ENCODE measurements at places on chromosomes 2 and 18. TPM values are rescaled to one million over a fixed set of nuclear protein-coding genes. Genes with fewer than 3 reads are reported as not detected.

L3MBTL4 gene
- 0.02 TPM for polyA plus RNA-seq

TMEM163 gene
- polyA plus RNA-seq, result not detected

BOLL gene
- polyA plus RNA-seq, result not detected

GBX2 gene
- polyA plus RNA-seq, result 0.03 TPM

KIF5C gene
- polyA plus RNA-seq, result 4.7 TPM

MOGAT1 gene
- not detected for polyA plus RNA-seq

COL3A1 gene
- 900 TPM for polyA plus RNA-seq

- DNase-seq, result no peak
These were observed 122.2 kb downstream of the QPCT start for GRCh38 chr2:37466533-37467222.

DNA sequence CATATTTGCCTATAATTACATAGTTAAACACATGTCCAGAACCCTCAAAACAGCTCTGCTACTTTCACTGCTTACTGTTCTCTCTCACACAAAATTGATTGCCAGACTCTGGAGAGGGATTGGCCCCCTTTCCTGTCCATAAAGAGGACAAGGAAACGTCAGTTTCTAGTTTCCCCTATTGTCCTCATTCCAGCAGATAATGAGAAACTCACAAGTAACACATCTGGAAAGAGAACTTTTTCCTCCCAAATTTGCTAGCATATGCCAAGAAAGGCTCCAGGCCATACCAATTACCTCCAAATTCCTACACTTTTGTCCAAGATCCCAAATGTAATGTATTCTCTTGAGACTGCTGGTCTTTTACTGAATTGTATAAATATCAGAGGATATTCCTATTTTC is 200.5 kb downstream of the EXOC6B start:
- no peak for DNase-seq

- no peak for DNase-seq
These were observed 107.5 kb downstream of the MSTN start for GRCh38 chr2:189954989-189955388.

DNA sequence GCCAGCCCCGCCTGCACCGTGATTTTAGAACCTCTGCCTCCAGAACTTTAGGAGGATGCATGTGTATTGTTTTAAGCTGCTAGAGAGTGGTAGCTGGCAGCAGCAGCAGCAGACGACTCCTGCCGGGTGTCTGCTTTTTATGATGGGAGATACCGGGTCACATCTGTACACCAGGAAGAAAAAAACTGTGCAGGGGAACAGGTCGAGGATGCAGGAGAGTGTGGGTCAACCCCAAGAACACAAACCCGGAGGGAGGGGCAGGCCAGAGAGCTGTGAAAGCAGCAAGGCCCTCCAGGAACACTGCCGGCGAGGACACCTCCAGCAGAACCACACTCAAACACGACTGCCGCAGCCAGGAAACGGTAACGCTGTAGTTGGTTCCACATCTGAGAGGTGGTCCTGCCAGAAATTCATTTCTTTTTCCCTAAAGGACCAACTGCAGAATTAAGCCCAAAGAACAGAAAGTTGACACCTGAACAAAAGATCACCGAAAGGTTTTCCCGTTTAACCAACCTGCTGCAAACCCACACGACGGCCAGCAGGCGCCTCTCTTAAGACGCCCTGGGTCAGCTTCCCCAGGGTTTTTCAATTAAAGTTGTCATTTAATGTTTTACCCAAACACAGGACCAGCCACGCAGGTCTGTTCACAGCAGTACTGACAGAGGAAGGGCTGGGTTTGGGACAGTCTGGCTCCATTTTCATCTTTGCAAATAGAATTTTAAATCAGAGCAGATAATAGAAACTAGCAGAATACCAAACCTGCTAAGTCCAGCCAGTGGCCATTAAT is 60.5 kb downstream of the NDUFA10 start:
- peak; percentile 28 for DNase-seq

GRCh38 chr2:190554357-190555006 is 20.0 kb upstream of the NEMP2 start:
- no peak for DNase-seq

Measured in SK-N-SH (cell line).